ENCODE measurements at places on chromosomes 3 and 15.

- DNase-seq = peak; percentile 47
Measured at GRCh38 chr15:62482785-62483429, 317.8 kb upstream of the C2CD4B start.

GRCh38 chr3:75220932-75221331, 443.2 kb upstream of the FRG2C start:
- DNase-seq = no peak

- no peak for DNase-seq
Measured at GRCh38 chr3:53545310-53545995, 51.0 kb downstream of the CACNA1D start.

- no peak for DNase-seq
Measured at GRCh38 chr3:37891227-37891626, 29.5 kb downstream of the CTDSPL start.

GRCh38 chr3:14592836-14593235, 52.7 kb upstream of the GRIP2 start:
- DNase-seq = no peak

GRCh38 chr3:189237526-189237925, 65.8 kb downstream of the TPRG1 start:
- DNase-seq = no peak

DNA sequence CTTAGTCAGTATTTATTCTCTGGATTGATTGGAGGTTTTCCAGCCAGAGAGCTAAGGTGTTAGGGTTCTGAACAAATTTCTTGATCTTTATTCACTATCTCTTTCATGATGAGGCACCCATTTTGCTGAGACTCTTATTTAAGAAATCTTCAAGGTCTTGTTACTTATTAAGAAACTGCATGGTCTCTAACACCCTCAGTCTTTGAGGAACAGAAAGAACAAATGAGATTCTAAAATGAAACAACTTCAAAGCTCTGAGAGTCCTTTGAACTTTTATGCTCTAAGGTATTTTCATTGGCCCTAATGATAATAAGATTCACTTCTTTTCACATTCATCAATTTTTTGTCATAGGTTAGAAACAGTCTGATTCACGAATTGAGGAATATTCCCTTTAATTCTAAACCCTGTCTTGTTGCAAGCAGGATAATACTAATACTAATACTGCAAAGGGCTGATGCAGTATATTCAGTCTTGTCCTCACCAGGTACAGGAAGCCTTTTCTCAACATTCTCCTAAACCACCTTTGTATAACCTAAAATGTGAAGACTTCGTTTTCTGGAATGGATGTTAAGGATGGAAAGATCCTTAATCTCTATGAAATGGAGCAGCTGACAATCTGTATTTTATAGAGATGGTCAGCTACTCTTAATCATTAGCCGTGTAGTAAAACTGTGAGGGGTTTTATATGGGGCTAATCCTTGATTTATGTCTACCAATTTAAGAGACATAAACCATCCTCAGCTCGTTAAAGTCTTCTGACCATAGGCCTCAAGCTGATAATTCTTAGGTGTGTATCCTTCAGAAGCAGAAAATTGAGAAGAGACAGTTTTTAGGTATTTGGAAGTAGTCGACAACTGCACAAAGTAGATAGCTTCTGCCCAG, 198.3 kb downstream of the OTOL1 start:
- no peak for DNase-seq

DNA sequence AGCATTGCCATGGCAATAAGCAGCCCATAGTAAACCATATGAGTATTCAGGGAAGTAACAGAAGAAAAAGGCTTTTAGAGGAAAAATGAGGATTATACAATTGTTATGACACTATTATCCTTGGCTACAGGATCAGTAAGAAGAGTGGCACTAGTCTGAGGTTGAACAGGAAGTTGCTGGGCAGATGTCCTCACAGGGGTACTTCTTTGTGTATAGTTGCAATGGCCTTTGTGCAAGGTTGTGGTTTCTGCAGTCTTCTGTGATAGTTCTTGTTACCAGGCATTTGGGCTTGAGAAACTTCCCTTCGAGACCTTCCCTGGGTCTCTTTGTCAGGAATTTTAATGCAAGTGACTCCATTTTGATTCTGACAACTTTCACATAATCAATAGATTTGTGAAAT, 100.6 kb upstream of the ATP11B start:
- no peak for DNase-seq
